GM12891 (cell line): ENCODE measurements at places on chromosomes 1 and 21.
A peak's percentile ranks its signal among the peaks of the same experiment; 100 is the strongest.

DNA sequence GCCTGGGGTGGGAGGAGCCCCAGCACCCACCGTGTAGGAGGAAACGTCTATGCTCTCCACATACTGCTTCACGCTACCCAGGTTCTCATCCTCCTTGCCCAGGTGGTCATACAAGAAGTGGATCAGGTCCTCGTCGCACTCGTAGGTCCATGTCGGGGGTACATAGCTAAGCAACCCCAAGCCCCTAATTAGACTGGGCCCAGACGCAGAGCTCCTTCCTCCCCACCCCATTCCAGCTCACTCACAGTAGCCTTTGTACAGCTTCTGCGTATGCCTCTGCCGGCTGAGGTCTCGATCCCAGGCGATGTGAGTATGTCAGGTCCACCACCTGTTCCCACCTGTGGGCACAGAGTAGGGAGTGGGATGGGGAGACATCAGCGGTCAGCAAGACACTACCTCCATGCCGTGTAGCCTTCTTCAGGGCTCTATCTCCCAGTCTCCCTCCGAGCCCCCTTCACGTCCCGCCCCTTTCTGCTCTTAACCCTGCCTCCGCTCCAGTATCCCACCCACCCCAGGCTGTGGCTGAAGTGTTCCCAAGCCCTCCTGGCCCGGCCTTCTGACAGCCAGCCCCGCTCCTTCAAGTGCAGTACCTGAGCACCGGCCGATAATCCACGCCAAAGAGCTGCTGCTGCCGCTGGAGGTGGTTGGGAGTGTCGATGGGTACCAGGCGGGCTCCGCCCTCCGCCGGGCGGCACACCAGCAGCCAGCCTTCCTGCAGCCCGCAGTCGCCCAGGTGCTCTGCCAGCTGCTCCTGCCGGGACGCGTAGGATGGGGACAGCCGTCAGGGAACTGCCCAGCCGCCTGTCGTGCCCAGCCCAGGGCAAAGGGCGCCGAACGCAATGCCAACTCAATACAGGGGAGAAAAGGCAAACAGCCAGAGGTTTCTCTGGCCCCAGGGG, 919 bp downstream of the HECTD3 start:
- no peak for DNase-seq

- no peak for DNase-seq
Observed at GRCh38 chr1:99886841-99887240, 36.7 kb downstream of the AGL start.

GRCh38 chr1:197951089-197951488, 33.9 kb downstream of the LHX9 start:
- DNase-seq = no peak

DNA sequence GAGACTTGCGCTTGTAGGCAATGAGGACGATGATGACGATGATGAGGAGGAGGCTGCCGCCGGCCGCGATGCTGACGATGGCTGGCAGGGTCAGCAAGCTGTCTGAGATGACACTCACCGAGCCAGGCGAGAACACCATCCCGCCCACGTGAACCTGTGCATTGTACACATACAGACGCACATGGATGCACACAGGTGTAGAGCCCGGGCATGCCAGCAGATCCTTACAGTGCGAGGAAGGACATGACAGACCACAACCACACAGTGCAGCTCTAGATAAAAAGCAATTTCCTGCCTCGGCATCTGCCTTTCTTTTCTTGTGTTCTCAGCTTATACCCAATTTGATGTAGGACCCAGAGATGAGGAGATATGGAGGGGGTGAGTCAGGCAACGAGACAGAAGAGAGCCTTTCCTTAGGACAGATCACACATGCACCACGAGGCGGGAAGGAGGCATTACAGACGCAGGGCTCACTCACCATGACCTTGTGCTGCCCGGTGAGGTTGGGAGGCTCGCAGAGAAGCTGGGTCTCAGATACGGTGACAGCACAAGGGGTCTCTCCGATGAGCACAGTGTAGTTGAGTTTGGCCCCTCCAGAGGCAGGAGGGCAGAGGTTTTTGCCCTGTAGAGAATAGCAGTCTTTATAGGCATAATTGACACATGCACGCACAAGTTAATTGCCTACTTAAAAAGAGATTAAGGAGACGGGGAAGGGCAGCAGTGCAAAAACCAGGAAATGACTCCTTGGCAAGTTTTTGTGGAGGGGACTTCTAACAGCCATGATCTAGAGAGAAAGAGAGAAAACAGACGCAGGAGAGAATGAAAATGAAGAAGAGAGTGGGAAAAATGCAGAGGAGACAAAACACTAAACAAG, 133.9 kb upstream of the CD34 start:
- no peak for DNase-seq

GRCh38 chr21:29022166-29022565, 2.3 kb upstream of the USP16 start:
- DNase-seq = no peak

DNA sequence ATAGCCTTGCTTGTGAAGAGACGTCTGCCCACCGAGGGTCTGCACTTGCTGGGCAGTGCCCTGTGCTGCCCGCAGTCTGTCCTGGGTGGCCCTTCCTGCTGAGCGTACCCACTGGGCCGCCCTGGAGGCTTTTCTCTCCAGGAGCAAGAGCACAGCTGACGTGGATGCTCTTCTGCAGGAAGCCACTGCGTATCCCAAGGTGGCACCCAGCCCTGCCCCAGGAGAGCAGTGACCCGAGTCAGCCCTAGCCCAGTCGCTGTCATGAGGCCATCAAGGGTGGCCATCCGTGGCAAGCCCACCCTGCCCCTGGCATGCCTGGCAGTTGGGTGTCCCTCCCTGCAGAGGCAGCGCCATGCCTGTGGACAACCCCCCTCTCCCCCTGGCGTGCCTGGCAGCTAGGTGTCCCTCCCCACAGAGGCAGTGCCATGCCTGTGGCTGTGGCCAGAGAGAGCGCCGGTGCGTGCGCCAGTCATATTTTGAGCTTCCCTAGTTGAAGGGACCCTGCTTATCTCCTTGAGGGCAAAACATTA, 51.3 kb upstream of the COL6A1 start:
- no peak for DNase-seq

GRCh38 chr1:154547105-154547732, 11.2 kb downstream of the UBE2Q1 start:
- no peak for DNase-seq

GRCh38 chr1:180188091-180188506, 33.4 kb downstream of the QSOX1 start:
- peak; percentile 50 for DNase-seq

- DNase-seq = no peak
Observed at GRCh38 chr21:45264912-45265515, 22.7 kb downstream of the POFUT2 start.

- no peak for DNase-seq
Observed at GRCh38 chr21:37060296-37060695, 12.6 kb downstream of the PIGP start.

DNA sequence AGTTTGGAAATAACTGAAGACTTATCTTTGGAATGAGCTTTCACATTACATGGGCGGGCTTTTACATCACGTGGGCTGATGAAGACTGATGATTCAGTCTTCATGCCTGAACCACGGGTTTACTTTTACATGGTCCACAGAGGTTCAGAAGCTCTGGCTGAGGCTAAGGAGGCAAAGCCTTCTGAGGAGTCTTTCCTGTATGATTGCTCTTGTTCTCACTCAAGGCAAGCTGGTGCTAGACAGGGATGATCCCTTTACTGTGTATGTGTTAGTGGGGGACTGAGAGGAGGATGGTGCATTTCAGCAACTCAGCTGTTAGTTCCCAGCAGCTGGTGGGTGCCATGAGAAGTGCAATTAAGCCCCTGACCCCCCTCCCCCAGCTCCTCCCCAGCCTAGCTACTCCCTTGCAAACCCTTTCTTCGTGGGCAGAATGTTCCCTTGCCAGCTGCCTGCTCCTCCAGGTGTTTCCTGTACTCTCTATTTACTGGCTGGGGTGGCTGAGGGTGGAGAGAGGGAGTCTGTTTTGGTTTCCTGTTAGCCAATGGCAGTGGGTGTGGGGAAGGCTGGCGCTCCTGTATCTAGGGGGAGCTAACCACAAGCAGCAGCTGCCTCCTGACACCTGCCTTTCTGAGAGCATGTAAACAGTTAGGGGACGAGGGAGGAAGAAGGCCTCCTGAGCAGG, 15.4 kb downstream of the BTG2 start:
- DNase-seq = no peak

DNA sequence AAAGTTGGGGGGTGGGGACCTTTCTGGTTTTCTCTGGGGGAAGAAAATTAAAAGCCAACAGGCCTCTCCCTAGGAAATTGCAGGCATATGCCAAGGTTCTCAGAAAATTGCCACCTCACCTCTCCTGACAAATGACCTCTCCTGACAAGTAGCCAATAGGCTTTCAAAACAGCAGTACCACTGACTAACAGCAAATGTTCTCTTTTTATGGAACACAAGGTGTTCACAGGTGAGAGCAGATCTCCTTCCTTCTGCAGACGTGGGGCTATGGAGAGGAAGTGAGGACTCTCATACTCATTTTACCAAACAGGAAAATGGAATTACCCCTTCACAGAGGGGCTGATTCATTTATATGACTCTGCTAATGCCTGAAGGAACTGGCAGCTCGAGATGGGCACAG, 32.7 kb upstream of the SUCO start:
- DNase-seq = no peak

DNA sequence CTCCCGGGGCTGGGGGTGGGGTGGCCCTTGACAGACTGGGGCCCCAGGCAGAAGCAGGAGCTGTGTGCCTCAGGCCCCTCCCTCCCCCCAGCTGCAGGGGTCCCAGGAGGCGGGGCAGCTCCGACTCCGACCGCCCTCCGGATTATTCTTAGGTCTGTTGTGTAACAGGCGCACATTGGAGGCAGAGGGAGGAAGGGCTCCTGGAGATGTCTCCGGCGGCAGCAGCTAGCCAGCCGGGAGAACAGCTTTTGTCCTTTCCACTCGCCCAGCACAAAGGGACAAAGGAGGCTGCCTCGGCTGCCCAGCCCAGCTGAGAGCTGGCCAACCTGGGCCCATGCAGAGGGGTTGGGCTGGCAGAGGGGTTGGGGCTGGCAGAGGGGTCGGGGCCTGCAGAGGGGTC, 29.7 kb upstream of the PLCH2 start:
- DNase-seq = no peak
